ENCODE measurements at places on chromosomes 11 and 22.

- DNase-seq: peak; percentile 61
These were observed 17.6 kb downstream of the MYH9 start for GRCh38 chr22:36369922-36370791.

DNA sequence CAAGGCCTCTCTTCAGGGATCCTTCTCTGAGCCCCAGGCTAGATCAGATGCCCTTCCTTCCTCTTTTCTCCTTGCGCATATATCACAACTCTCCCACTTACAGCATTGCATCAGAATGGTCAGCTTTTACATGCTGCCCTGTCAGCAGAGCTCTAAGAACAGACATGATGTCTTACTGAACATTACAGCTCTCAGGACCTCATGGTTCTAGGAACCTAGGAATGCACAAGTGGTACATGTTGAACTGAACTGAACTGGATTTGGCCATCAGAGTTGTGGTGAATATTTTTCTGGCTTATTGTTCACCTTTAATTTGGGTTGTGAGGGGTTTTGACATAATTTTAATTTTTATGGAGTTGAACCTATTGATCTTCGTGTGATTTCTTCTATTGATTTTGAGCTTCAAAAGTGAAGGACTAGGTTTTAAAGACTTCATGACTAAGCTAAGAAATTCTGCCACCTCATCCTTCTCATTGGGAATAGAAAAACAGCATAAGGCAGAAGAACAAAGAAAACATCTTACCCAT, 37.7 kb upstream of the SPON1 start:
- DNase-seq: peak; percentile 86

DNA sequence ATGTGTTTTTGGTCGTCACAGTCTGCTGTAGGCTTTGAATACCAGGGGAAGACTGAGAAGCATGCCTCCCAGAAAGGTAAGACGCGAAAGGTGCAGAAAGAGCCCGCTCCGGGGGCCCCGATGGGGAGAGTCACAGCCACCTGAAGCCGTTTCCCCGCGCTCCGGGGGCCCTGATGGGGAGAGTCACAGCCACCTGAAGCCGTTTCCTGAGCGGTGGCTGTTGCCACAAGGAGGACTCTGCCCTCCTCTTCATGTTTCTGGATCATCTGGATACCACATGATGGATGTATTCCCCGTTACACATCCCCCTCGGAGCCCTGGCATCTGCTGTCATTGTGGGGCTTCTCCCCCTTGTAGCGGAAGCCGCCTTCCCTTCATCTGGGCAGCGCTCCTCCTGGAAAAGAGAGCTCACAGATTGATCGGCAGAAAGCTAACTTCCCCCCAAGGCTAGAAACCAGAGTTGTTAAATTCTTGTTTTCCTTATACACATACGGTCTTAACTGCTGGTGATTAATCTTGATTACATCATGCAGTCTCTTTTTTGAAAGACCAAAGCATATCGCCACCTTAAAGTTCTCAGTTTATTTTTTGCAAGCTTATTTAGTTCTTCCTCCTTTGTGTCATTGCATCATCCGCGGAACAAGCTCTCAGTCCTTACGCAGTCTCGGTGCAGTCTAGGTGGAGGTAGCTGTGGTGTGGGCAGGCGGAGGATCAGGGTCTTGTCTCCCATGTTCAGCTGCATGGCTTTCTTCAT, 17.5 kb downstream of the CTTN start:
- DNase-seq: peak; percentile 70

DNA sequence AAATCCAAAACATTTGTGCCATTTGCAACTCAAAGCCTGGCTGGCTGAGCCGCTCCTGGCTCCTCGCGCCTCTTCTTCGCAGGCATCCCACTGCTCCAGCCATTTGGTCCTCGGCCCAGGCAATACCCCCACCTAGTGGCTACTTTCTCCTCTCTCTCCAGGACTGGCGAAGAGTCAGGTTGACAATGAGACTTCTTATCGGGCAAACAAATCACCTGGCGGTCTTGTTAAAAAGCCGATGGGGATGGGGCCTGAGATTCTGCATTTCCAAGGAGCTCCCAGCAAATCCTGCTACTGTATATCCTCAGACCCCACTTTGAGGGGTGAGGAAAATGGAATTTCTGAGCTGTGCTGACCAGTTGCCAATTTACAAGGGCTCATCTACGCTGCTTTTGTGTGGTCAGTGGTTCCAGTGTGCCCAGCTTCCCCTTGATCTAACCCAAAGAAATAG, 89.0 kb downstream of the ISX start:
- peak; percentile 44 for DNase-seq

DNA sequence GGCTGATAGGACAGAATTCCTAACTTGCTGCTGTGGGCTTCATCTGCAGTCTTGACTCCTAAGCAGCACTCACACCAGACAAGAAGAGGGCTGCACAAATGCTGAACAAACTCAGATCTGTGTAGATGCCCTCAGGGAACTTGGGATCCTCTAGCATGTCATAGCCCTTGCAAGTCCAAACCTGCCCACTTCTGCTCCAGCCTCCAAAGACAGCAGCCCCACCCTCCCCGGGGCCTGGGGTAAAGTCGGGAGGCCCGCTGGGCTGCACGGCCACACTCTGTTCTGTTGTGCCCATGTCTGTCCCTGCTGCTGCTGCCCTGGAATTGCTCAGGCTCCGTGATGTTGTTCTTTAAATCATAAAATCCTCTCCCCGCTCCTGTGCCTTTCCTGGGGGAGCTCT, 28.3 kb downstream of the DRD2 start:
- DNase-seq: no peak

- DNase-seq: no peak
These were observed 45.9 kb upstream of the CTSC start for GRCh38 chr11:88383447-88383846.

Data from suppressor macrophage treated with lipopolysaccharide for 4 hours (primary cell).